ENCODE measurements at places on chromosomes 12 and 14.

GRCh38 chr14:93953263-93953662, 23.1 kb downstream of the ASB2 start:
- DNase-seq: peak; percentile 52

DNA sequence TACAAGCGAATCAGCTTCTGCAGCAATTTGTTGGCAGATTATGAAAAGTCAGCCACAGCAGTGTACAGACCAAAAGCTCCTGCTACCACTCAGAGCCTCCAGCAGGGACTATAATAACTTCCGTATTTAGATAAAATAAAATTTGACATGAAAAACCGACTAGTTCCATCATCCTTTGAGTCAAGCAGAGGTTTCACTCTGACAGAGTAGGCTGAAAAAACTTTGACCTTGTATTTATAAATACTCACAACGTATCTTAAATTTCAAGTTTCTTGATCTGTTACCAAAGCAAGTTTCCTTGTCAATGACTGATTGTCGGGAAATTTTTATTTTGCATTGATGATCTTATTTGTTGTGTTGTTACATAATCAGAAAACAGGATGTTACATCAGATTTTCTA, 283.4 kb downstream of the DAD1 start:
- DNase-seq: no peak

GRCh38 chr12:86429824-86430223, 173.6 kb upstream of the MGAT4C start:
- DNase-seq: no peak

DNA sequence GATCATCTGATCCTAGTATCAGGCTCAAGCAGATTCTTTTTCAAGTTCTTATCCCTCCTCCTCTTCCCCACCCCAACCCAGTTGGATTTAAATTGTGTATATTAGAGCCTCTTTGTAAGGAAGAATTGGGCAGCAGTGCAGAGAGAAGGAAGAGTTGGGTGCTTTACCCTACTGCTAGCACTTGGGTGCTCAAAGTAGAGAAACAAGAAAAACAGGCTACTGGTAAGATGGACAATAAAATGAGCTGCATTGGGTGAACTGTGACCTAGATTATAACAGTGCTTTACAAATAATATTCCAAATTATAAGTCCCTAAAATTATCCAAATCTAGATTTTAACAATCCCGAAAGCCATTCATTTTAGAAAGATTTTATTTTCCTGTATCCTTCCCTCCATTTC, 363.4 kb upstream of the GARIN6 start:
- DNase-seq: no peak

- peak; percentile 91 for DNase-seq
Measured at GRCh38 chr12:72346363-72346944, 74.3 kb downstream of the TRHDE start.

GRCh38 chr12:5269846-5270245, 162.1 kb upstream of the NTF3 start:
- DNase-seq: no peak

GRCh38 chr14:93431036-93431670, 414 bp downstream of the UNC79 start:
- peak; percentile 85 for DNase-seq

GRCh38 chr12:120093592-120094355, 22.8 kb downstream of the RAB35 start:
- DNase-seq: peak; percentile 81

- no peak for DNase-seq
Measured at GRCh38 chr12:26697217-26697616, 135.8 kb downstream of the ITPR2 start.

GRCh38 chr14:32779840-32780239, 158.8 kb upstream of the NPAS3 start:
- DNase-seq: no peak

DNA sequence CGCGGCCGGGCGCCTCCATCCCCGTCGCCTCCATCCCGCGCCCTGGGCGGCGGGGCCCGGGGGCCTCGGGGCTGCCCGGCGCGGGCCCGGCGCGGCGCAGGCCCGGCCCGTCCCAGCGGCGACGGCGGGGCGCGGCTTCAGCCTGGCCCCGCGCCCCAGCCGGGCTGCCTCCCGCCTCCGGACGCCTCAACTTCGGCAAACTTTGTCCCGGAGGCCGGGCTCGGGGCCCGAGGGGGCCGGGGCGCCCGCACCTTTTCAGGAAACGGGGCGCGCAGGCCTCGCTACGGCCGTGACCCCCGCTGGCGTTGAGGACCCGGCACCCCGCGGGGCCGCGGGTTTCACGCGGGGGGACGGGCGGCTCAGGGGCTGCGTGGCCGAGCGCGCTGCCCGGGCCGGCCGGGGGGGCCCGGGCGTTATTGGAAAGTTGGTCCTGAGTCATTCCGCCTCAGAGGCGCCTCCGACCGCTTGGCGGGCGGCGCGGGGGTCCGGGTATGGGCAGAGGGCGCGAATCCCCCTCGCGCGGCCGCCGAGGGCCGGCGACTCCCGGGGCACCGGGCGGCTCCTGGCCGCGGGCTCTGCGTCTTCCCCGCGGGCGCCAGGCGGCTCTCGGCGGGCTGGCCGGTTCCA, 575 bp downstream of the TRAF3 start:
- DNase-seq: peak; percentile 44

DNA sequence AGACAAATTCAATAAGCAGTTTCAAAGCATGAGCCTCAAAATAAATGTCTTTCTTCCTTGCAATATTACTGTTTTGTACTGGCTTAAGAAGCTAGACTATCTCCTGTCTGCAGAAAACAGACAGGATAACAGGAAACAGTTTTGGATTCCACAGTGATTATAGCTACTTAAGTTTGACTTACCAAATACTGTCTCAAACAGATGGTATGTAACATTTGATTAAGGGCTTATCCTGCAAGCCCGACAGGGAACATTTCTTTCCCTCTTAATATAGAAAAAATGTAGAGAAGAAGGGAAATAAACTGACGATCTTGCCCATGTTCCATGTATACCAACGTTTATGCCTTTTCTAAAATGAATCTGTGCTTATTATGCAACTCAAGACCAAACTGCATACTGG, 179.9 kb upstream of the EEA1 start:
- DNase-seq: no peak

GRCh38 chr14:79166171-79166570, 996.0 kb downstream of the NRXN3 start:
- no peak for DNase-seq

DNA sequence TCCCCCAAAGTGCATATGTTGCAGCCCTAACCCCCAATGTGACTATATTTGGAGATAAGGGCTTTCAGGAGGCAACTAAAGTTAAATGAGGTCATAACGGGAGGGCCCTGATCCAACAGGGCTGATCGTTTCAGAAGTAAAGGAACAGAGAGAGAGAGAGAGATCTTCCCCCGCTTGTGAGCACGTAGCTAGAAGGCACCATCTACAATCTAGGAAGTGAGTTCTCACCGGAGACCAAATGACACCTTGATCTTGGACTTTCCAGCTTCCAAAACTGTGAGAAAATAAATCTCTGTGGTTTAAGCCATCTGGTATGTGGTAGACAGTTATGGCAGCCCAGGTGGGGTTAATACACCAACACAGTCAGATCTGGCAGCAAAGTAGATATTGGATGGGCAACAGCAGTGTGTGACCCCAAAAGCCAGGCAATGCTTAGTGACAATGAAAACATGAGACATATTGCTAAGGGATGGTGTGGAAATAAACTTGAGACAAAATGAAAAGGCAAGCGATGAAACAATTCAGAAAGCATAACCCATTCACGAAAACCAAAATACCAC, 147.2 kb upstream of the GSC start:
- DNase-seq: no peak

GRCh38 chr12:64265839-64266238, 43.7 kb upstream of the KICS2 start:
- no peak for DNase-seq

Data from neural progenitor cell (in vitro differentiated cells).